ENCODE measurements at places on chromosomes 16 and 17.

DNA sequence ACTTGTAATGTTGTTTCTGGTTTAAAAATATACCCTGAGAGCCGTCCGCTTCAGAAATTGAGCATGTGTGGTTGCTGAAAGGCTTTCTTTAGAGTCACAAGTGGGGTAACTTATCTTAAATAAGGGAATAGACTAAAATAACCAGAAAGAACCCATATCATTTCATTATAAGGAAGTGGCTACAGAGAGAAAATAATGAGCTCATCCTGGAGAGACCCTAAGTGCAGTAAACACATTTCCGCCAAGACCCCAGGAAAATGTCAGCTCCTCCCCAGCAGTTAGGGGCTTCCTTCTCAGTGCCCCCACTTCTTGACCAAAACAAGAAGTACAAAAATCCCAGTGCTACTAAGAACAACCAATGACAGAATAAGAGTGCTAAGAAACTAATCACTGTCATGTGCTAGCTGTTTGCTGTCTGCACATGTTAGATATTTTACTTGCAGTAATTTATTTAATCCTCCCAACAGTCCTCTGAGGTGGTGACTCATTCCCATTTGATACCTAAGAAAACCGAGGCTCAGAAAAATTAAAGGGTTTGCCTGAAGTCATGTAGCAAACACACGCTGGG, 83.5 kb downstream of the CDYL2 start:
- DNase-seq = no peak

- DNase-seq = no peak
Observed at GRCh38 chr17:6643451-6644125, 2.7 kb downstream of the TXNDC17 start.

DNA sequence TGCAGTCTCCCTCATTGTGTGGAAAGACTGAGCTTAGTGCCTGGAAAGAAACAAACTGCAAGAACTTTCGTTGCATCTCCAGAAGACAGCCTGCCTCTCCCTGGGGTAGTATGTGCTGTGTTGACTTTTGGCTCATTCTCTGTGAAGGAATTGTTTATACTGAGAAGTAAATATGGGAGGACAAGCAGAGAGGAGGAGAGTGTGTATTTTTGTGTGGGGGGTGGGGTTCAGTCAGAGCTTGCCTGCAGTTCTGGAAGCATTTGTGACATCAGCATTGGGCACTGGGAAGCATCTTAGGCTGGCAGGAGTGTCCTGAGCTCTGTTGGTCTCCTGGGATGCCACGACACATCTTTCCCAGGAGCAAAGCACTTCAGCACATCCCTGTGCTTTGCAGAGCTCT, 147.9 kb downstream of the HS3ST3B1 start:
- no peak for DNase-seq

DNA sequence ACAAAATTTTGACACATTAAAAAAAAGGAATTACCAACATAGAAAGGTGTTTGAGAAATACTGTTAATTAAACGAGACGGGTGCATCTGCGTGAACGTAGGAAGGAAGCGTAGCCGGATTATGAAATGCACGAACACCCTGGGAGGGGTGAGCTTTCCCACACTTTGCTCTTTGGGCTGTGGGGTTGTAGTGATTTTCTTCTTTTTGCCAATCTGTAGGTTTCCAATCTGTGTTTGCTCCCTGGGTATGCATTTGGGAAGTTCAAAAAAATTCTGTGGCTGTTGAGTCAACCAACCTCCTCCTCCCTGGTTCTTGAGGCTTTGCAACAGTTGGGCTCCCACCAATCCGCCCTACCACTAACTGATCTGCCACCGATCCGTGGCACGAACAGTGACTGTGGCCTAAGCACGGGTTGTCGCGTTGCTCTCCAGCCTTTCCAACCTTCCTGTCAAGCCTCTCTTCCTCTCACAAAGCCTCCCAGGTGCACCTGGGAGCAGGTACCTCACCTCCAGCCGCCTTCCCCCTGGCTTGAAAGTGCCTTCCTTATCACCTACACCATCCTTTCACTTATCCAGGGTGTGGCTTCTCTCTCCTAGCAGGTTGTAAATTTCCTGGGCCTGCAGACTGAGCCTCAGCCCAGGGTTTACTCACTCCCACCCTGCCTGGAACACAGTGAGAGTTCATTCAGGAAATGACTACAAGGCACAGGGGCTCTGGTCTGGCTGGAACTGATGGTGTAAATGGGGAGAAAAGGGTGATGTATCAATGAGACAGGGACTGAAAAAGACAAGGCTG, 16.6 kb downstream of the RTN4RL1 start:
- no peak for DNase-seq

DNA sequence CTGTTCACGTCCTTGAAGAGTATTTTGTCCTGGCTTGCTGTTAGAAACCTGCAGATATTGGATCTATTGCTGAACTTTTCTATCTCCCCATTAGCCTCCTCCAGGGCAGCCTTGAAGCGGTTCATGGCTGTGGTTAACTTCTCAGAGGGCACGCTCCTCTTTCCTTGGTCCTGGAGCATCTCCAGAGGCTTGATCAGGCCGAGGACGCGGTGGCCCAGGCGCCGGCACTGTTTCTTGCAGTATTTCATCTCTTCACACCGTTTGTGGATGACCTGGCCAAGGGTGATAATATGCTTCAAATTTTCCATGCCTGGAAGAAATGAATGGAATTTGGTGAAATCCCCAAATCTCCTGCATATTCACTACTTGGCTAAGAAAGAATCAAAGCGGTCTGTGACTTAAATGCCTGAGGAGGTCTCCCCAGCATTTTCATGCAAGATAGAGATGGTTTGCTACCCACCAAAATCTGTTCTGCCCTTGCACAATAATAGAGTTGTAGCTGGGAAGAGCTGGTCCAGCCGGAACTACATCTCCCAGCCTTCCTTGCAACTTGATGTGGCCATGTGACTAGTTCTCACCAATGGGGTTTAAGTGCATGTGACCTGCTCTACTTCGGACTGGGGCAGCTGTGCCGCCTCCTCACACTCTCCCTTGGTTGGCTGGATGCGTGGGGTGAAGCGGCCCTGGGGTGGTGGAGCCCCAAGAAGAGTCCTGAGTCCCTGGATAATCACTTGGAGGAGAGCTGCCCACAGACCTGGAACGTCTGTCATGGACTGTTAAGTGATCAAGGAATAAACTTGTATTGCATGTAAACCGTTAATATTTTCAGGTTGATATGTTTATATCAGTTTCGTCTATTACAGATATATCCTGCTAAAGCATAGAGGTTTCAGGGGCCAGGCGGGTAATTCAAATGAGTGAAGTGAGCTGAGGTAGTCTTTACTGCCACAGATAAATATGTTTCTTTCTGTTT, 4.9 kb downstream of the MLKL start:
- peak; percentile 8 for DNase-seq

GRCh38 chr16:28524681-28525171, 14.0 kb downstream of the NUPR1 start:
- no peak for DNase-seq

DNA sequence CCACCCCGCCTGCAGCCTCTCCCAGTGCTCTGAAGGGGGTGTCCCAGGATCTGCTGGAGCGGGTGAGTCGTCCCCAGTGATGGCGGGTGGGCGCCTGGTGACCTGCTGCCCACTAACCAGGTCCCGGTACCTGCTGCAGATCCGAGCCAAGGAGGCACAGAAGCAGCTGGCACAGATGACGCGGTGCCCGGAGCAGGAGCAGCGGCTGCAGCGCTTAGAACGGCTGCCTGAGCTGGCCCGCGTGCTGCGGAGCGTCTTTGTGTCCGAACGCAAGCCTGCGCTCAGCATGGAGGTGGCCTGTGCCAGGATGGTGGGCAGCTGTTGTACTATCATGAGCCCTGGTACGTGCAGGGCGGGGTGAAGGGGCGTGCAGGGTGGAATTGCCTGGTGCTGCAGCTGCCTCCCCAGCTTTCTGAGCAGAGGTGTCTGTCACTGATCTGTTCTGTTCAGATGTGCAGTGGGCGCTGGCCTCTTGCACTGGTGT, 3.6 kb downstream of the CDT1 start:
- no peak for DNase-seq
